ENCODE measurements at places on chromosomes 16 and 17.

- DNase-seq, result no peak
These were observed 44.3 kb downstream of the WNT3 start for GRCh38 chr17:46774108-46774737.

DNA sequence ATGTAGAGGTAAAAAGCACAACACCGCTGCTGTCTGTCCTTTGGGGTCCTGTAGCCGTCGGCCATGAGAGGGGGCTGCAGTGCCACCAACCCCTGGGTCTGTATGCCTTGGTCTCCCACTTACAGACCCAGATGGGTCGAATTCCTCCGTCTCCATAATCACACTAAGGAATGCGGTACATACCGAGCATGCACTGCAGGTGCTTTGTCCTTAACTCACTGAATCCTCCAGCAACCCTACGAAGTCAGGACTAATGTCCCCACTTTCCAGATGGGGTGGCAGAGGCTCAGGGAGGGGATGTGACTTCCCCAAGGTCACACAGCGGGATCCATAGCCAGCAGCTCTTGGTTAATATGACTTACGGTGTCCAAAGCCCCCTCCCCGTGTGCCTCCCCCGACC, 219.9 kb upstream of the CIBAR2 start:
- no peak for DNase-seq

DNA sequence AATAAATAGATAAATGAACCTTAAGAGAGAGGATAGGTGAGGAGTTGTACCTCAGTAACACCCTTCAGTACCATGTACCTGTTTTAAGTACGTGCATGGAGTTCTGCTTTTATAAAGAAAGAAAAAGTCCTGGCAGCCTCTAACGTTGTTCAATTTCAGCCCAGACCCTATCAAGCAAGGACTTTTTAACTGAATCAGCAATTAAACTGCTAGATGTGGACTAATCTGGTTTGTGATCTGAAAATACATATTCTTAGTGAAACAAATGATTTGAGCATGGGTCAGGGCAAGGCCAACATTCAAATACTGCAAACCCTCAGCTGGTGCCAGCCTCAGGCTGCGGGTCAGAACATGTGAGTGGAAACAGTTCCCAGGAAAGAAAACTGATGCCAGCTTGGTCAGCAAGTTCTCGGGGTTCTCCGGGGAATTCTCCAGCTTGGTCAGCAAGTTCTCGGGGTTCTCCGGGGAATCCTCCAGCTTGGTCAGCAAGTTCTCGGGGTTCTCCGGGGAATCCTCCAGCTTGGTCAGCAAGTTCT, 84.5 kb downstream of the MRM3 start:
- DNase-seq, result no peak

DNA sequence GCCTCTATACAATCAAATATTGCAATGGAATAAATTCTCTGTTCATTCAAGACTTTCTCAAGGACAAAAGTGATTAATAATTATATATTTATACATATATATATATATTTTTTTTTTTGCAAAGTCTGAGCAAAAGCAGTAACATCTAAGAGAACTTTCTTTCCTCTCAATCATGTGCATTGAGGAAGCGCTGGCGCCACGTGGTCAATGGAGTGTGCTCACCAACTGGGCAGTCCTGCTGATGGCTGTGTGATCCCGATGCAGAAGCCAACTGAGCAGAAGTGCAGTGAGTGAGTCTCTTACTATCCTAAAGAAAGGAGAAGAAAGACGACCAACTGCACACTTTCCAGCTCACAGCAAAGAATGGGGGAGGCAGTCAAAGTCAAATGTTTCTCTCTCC, 37.2 kb upstream of the ULK2 start:
- DNase-seq, result no peak

DNA sequence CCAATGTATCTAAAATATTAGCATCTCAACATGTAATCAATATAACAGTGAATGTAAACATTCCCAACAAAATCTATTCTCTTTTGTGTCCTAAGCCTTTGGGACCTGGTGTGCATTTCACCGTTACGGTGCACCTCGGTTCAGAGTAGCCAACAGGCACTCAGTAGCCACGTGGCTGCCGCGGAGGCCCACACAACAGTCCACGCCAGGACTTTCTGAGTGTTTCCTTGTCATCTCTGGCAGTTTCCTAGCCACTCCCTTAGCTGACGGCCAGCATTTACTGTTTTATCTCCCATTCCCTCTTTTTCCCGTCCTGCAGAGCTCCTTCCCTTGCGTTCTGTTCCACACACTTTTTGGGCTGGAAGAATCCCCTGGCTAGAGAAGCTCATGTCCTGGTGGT, 36.3 kb downstream of the VAC14 start:
- no peak for DNase-seq

GRCh38 chr17:6577686-6578263, 21.4 kb upstream of the PITPNM3 start:
- DNase-seq, result no peak

- DNase-seq, result no peak
These were observed 5.3 kb downstream of the DEF8 start for GRCh38 chr16:89953671-89954406.

DNA sequence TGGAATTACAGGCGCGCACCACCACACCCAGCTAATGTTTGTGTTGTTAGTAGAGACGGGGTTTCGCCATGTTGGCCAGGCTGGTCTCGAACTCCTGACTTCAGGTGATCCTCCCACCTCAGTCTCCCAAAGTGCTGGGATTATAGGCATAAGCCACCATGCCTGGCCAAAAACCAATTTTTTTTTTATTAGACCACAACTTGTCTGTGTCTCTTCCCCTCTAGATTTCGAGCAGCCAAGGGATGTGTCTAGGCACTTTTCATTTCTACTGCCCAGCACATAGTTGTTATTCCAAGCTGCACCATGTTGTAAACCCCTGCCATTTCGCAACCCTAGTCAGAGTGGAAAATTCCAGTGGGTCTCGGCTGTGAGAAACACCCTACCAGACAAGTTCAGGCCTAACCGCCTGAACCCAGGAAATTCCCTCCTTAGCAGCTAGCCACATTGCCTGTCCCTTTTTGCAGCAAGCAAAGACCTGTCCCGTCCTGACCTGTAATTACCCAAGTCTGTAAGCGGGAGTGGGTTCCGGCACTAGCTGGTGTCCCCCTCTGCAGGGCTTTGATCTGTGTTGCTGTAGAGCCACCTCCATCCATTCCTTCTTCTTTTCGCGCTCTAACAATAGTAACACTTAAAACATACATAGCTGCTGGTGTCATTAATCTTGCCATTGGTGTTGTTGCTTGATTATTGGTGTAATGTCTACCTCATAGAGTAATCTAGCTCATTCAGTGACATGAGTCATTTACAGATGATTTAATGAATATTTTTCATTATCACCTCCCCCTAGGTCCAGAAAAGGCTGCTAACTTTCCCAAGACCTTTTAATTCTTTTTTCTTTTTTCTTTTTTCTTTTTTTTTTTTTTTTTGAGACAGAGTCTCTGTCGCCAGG, 77.3 kb upstream of the ATF7IP2 start:
- DNase-seq, result no peak

Data from fibroblast of skin of scalp (primary cell).